Spinal cord (tissue), 10 donors: ENCODE measurements at places on chromosomes 5 and 9.

GRCh38 chr9:92098638-92099037 lies 16.6 kb downstream of the SPTLC1 start:
- H3K36me3 ChIP-seq, result peaks cover 4% of the 10 kb centered on the region
- no peaks in the 10 kb centered on the region for H3K27me3 ChIP-seq
- peaks cover 5% of the 10 kb centered on the region for H3K4me1 ChIP-seq
- DNase-seq, result no peak
- peak overlapping the region; percentile 41 for H3K4me3 ChIP-seq
- no peak overlapping the region for H3K27ac ChIP-seq

- no peak overlapping the region for H3K4me3 ChIP-seq
- H3K36me3 ChIP-seq, result no peaks in the 10 kb centered on the region
- H3K27me3 ChIP-seq, result no peaks in the 10 kb centered on the region
- H3K27ac ChIP-seq, result no peak overlapping the region
- H3K4me1 ChIP-seq, result peaks cover 7% of the 10 kb centered on the region
These were observed 37.1 kb downstream of the LAMC3 start for GRCh38 chr9:131046093-131046380.

GRCh38 chr9:137325799-137326198 lies 23.7 kb upstream of the NRARP start:
- no peaks in the 10 kb centered on the region for H3K27me3 ChIP-seq
- H3K27ac ChIP-seq, result no peak overlapping the region
- peaks cover 13% of the 10 kb centered on the region for H3K36me3 ChIP-seq
- no peak overlapping the region for H3K4me3 ChIP-seq
- peaks cover 14% of the 10 kb centered on the region for H3K4me1 ChIP-seq

DNA sequence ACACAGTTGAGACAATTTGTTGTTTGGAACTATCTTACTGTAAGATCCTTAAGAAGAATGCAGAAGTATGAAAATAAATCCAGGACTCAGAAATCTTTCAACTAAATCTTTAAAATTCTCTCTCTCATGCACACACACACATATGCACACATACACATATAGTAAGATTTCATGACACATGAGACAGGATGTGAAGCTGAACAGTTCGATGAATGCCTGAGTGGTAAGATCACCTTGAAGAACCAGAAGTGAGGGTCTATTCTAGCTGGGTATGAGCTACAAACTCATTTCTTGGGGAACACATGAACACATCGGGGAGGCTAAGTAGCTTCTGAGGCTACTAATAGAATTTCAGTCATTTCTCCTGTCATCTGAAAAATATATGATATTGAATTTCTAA lies 153.6 kb downstream of the TMC1 start:
- no peak overlapping the region for H3K27ac ChIP-seq
- no peaks in the 10 kb centered on the region for H3K27me3 ChIP-seq
- DNase-seq, result no peak
- H3K4me1 ChIP-seq, result no peaks in the 10 kb centered on the region
- H3K4me3 ChIP-seq, result no peak overlapping the region
- H3K36me3 ChIP-seq, result no peaks in the 10 kb centered on the region

DNA sequence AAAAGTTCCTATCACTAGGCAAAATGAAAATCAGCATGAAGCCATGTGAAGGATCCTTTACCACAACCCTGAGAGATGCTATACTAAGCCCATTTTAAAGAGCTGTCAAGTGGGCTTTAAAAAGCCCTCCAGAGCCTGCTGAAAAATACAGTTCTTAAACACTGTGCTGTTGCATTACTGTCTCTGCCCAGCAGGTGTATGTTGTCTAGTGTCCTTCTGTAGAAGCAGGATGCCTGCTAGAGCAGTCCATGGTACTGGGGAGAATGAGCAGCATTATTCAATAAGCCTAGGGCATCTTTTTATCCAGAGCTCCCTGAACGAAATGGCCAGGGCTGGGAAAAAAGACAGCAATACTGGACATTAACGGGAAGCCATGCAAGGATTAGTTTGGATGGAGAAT lies 126.2 kb upstream of the PLCXD3 start:
- H3K4me3 ChIP-seq, result no peak overlapping the region
- H3K27ac ChIP-seq, result no peak overlapping the region
- H3K27me3 ChIP-seq, result no peaks in the 10 kb centered on the region
- H3K4me1 ChIP-seq, result no peaks in the 10 kb centered on the region
- DNase-seq, result peak; percentile 47

DNA sequence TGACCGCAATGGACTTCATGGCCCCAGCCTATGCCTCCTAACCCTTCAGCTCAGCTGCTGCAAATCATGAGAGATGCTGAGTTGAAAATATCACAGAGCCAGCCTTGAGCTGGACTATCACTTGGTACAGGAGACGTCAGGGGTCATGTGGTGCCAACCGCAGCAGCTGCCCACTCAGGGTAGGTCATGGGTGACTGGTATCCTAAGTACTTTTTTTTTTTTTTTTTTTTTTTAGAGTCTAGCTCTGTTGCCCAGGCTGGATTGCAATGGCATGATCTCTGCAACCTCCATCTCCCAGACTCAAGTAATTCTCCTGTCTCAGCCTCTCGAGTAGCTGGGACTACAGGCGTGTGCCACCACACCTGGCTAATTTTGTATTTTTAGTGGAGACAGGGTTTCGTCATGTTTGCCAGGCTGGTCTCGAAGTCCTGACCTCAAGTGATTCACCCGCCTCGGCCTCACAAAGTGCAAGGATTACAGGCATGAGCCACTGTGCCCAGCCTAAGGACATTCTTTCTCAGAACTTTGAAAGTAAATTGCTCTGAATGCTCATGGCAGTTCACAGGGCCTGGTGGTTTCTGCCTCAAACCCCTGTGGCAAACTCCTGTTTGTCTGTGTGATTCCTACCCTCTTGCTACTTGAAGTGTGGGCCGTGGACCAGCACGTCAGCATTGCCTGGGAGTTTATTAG lies 21.3 kb downstream of the WWC1 start:
- H3K27me3 ChIP-seq, result no peaks in the 10 kb centered on the region
- DNase-seq, result no peak
- H3K27ac ChIP-seq, result no peak overlapping the region
- H3K36me3 ChIP-seq, result no peaks in the 10 kb centered on the region
- H3K4me1 ChIP-seq, result peaks cover 34% of the 10 kb centered on the region

- no peaks in the 10 kb centered on the region for H3K27me3 ChIP-seq
- DNase-seq, result no peak
- no peaks in the 10 kb centered on the region for H3K36me3 ChIP-seq
- no peak overlapping the region for H3K27ac ChIP-seq
- no peak overlapping the region for H3K4me3 ChIP-seq
These were observed 22.3 kb downstream of the KLF9 start for GRCh38 chr9:70392189-70392588.

- no peaks in the 10 kb centered on the region for H3K27me3 ChIP-seq
- no peaks in the 10 kb centered on the region for H3K36me3 ChIP-seq
- no peak for DNase-seq
- no peak overlapping the region for H3K4me3 ChIP-seq
- H3K4me1 ChIP-seq, result no peaks in the 10 kb centered on the region
These were observed 167.7 kb downstream of the TARS1 start for GRCh38 chr5:33608344-33609041.

GRCh38 chr9:36191686-36192085 lies 965 bp downstream of the CLTA start:
- DNase-seq, result no peak
- H3K4me3 ChIP-seq, result peak overlapping the region; percentile 91
- no peaks in the 10 kb centered on the region for H3K27me3 ChIP-seq
- peaks cover 8% of the 10 kb centered on the region for H3K36me3 ChIP-seq

GRCh38 chr5:103057208-103058130 lies 62.5 kb downstream of the GIN1 start:
- no peaks in the 10 kb centered on the region for H3K36me3 ChIP-seq
- no peaks in the 10 kb centered on the region for H3K27me3 ChIP-seq
- H3K27ac ChIP-seq, result no peak overlapping the region
- H3K4me3 ChIP-seq, result no peak overlapping the region
- DNase-seq, result no peak
- H3K4me1 ChIP-seq, result no peaks in the 10 kb centered on the region

- H3K36me3 ChIP-seq, result no peaks in the 10 kb centered on the region
- no peaks in the 10 kb centered on the region for H3K27me3 ChIP-seq
- peaks cover 6% of the 10 kb centered on the region for H3K4me1 ChIP-seq
- H3K4me3 ChIP-seq, result no peak overlapping the region
These were observed 101.4 kb upstream of the SMARCA2 start for GRCh38 chr9:1913631-1914330.

GRCh38 chr5:180487556-180487955 lies 6.6 kb upstream of the CNOT6 start:
- H3K36me3 ChIP-seq, result no peaks in the 10 kb centered on the region
- no peaks in the 10 kb centered on the region for H3K27me3 ChIP-seq
- DNase-seq, result no peak
- no peak overlapping the region for H3K4me3 ChIP-seq
- H3K4me1 ChIP-seq, result no peaks in the 10 kb centered on the region

DNA sequence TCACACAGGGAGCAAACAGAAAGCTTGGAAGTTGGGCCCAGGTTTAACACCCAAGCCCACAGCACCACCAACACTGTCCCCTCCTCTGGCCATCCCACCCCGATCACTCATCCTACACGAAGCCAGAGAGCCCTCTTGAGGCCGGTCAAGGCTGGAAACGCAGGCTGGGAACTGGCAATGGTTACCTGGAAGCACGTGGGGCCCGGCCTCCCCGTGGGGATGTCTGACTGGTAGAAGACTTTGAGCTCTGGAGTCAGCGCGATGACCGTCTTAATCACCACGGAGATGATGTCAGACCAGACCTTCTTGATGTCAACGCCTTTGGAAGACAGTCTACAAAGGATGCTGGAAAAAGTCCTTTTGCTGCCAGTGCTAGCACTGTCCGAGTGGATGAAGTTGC lies 104.1 kb downstream of the TTLL11 start:
- peaks cover 17% of the 10 kb centered on the region for H3K36me3 ChIP-seq
- H3K4me3 ChIP-seq, result no peak overlapping the region
- H3K27me3 ChIP-seq, result no peaks in the 10 kb centered on the region
- no peak overlapping the region for H3K27ac ChIP-seq
- no peak for DNase-seq

DNA sequence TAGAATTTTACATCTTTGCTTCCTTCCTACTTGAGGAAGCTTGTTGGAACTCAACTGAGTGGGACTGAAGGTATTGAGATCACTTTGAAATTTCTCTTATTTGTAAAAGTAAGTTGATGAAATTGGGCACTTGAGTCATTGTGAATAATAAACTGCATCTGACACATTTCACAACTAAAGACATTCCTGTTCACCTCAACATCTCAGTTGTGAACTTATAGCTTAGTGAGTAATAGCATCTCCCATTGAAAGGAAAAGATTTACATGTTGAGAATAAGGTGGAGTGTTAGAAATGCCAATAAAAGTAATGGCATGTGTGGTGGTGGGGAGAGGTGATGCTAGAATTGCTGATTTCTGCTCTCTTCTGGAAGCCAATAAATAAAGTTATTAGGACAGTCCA lies 145.0 kb downstream of the SLC24A2 start:
- H3K27ac ChIP-seq, result no peak overlapping the region
- no peaks in the 10 kb centered on the region for H3K4me1 ChIP-seq
- H3K27me3 ChIP-seq, result no peaks in the 10 kb centered on the region
- no peaks in the 10 kb centered on the region for H3K36me3 ChIP-seq

GRCh38 chr5:172603251-172603806 lies 37.7 kb upstream of the NEURL1B start:
- no peak overlapping the region for H3K4me3 ChIP-seq
- peaks cover 31% of the 10 kb centered on the region for H3K4me1 ChIP-seq
- H3K27ac ChIP-seq, result peak overlapping the region; percentile 91
- DNase-seq, result peak; percentile 17
- H3K27me3 ChIP-seq, result no peaks in the 10 kb centered on the region

DNA sequence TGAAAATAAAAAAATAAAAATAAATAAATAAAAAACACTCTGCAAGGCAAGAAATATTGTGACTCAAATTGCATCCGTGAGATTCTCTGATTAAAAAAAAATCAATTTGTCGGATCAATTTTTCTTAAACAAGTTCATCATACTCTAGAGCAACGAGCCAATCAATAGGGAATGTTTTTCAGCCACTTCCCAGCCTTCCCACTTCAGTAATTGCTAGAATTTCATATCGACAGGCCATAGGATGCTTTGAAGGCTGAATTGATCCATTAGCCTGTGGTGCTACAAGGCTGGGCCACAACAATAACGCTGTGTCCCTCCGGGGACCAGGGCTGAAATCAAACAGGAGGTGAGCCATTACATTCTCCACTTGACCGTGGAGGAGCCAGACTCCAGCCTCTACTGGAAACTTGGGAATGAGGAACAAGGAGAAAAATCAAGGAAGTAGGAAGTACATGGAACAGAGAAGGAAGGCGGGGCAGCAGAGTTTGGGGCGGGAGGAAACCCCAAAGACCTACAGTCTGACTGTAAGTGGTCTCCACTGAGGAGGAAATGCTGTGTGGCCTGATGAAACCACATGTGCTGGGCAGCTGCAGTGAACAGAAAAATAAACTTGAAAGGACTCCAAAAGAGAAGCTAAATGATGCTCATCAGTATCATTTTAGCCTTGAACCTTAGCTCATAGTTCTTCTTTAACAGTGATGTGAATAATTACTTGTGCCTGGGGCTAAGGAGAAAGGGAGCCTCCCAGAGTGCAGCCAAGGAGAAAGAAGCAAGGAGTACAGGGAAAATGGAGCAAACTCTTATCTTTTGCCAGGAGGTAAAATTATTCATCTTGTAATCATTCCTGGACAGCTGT lies 308.6 kb downstream of the TLE1 start:
- H3K36me3 ChIP-seq, result no peaks in the 10 kb centered on the region
- peaks cover 2% of the 10 kb centered on the region for H3K4me1 ChIP-seq
- no peak overlapping the region for H3K4me3 ChIP-seq
- no peaks in the 10 kb centered on the region for H3K27me3 ChIP-seq

- no peak overlapping the region for H3K4me3 ChIP-seq
- H3K4me1 ChIP-seq, result no peaks in the 10 kb centered on the region
- no peak overlapping the region for H3K27ac ChIP-seq
- no peak for DNase-seq
- H3K36me3 ChIP-seq, result no peaks in the 10 kb centered on the region
- H3K27me3 ChIP-seq, result no peaks in the 10 kb centered on the region
These were observed 16.1 kb upstream of the ARHGAP26 start for GRCh38 chr5:142754031-142754430.

GRCh38 chr5:147918899-147919298 lies 12.6 kb upstream of the C5orf46 start:
- no peak overlapping the region for H3K4me3 ChIP-seq
- H3K27ac ChIP-seq, result no peak overlapping the region
- DNase-seq, result no peak
- no peaks in the 10 kb centered on the region for H3K27me3 ChIP-seq

GRCh38 chr5:102314328-102314727 lies 18.2 kb upstream of the SLCO4C1 start:
- no peaks in the 10 kb centered on the region for H3K36me3 ChIP-seq
- no peaks in the 10 kb centered on the region for H3K27me3 ChIP-seq
- no peak for DNase-seq
- H3K4me3 ChIP-seq, result no peak overlapping the region
- no peaks in the 10 kb centered on the region for H3K4me1 ChIP-seq

DNA sequence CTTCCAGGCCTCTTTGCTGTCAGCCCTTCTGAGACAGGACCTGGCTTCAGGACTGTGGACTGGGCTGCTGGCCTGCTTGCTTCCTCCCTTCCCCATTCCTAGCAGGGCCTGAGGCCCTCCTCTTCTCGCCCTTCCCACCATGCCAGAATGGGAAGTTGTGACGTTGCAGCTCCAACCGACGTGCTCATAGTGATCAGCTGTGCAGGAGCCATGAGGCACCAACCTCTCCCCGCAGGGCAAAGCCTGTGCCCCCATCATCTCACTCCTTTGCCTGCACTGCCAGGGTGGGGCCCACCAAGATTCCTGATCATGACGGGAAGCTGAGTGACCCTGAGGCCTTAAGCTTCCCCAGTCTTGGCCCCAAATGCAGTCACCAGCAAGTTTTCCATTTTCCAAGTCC lies 45.1 kb upstream of the GARNL3 start:
- peaks cover 9% of the 10 kb centered on the region for H3K4me1 ChIP-seq
- H3K36me3 ChIP-seq, result peaks cover 31% of the 10 kb centered on the region

GRCh38 chr9:117951127-117951526 lies 246.9 kb downstream of the TLR4 start:
- no peak for DNase-seq
- no peak overlapping the region for H3K4me3 ChIP-seq
- no peak overlapping the region for H3K27ac ChIP-seq
- H3K4me1 ChIP-seq, result no peaks in the 10 kb centered on the region
- H3K27me3 ChIP-seq, result no peaks in the 10 kb centered on the region
